ENCODE measurements at places on chromosomes 7 and 10.

- no peak for DNase-seq
These were observed 21.1 kb upstream of the GPR26 start for GRCh38 chr10:123645016-123645415.

- DNase-seq = no peak
These were observed 406 bp downstream of the CBLL1 start for GRCh38 chr7:107744345-107744750.

- no peak for DNase-seq
These were observed 8.8 kb downstream of the CAPZA2 start for GRCh38 chr7:116871061-116871700.

DNA sequence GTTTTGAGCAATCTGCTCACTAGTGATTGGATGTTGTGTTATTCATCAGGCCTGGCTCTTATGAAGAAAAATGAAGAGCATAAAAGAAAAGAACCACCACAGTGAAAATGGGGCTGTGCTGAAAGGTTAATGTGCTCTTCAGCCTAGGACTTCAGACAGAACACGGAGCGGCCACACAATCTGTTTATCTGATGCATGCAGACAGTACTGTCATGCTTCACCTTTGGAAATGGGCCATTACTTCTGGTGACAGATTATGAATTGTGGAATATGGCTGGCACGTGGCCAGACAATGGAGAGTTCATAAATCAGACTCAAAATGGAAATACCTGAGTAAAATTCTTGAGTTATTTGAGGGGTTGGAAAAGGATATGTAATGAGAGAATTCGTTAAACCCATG, 86.0 kb upstream of the NOBOX start:
- DNase-seq = no peak

DNA sequence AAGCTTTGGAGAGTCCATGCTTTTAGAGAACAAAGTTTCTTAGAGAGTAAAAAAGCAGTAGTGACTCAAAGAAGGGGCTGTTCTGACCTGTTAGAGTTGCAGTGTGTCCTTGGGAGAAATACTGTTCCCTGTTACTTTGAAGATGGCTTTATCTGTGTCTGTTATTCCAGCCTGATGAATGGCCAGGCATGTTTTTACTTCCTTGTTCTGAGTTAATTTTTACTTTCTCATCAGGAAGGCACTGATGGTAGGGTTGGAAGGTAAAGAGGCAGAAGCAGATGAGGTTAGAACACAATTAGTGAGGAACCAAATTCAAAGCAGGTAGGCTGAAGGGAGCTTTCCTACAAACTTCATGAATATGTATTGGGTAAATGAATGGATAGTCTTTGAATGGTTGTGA, 138.5 kb upstream of the PRKCQ start:
- DNase-seq = no peak

GRCh38 chr7:112001091-112001826, 204.9 kb downstream of the DOCK4 start:
- no peak for DNase-seq

All from hippocampal formation (tissue), 2 donors.